ENCODE measurements at places on chromosomes 1 and 21.

GRCh38 chr1:109501644-109502363 is 7.7 kb downstream of the AMIGO1 start:
- no peak for DNase-seq

DNA sequence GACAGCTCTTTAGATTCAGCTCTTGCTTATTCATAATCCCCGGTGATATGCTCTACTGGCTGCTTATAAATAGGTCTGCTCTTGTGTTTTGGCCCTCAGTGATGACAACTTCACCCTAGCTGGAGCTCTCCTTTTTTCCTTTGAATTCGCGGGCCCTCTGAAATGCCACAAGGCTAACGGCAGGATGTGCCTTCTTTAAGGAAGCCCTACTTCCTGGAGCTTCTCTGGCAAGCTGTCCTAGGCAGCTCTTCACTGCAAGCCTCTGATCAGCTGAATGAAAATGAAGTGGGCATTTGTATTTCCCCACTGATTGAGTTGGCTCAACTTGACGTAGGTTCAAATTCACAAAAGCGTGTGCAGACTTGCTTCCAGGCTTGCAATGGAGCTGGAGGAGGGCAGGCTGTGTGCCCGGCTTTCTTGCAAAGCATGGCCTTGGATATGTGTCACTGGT is 22.2 kb downstream of the SGIP1 start:
- DNase-seq, result no peak

DNA sequence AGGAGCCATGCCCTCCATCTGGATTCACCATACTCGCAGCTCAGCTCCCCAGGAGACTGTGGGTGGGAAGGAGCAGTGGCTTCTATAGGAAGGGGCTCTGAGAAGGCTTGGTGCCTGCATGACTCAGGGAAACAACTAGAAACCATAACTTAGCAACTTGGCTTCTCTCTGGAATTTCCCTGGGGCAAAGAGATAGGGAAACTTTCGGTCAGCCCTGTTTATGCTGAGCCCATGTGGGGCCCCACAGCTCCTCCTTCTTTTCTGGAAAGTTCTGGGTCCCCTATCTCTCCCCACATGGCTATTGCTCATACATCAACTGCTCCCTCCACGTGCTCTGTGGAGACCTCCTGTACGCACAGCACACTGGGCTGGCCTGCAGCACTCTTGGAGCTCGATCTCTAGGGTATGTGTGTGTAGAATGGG is 39.3 kb downstream of the PLEKHA6 start:
- no peak for DNase-seq

DNA sequence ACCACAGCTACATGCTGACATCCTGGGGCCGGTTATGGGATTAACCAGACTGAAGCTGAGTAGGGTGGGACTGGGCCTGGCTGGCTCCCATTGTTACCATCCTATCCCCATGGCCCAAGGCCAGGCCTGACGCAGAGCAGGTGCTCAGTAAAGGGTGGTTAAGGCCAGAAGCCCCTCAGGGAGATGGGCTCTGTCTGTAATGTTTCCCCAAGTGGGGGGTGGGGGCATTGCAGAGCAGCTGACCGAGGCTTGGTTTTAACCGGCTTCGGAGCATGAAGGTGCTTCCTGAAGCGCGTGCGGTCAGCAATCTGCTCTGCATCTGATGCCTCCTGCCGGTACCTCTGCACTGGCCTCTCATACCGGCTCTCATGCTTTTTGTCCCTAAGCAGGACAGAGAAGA is 83.4 kb upstream of the ACTL8 start:
- no peak for DNase-seq

GRCh38 chr21:37432710-37433455 is 66.3 kb downstream of the DYRK1A start:
- no peak for DNase-seq

GRCh38 chr1:85630493-85630892 is 49.9 kb downstream of the CCN1 start:
- DNase-seq, result no peak

- no peak for DNase-seq
Measured at GRCh38 chr21:31666445-31667010, 7.0 kb downstream of the SOD1 start.

DNA sequence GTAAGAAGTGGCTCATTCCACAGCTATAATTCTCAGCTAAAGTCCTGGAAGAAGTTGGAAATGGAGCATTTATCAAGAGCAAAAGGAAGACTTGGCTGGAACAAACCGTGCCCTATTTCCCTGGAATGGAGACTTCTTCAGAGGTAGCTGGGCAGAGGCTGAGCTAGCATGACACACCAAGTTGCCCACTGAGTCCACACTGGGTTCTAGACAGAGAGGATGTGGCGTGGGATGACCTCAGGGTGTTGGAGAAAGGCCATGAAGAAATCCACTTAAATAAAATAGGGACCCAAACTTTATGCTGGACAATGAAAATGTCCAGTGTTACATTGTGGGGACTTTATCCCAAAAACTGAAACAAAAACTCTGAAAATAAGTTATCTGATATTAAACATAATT is 116.2 kb downstream of the KCNJ6 start:
- DNase-seq, result no peak

GRCh38 chr21:30962013-30962412 is 76.3 kb downstream of the KRTAP19-8 start:
- DNase-seq, result no peak

DNA sequence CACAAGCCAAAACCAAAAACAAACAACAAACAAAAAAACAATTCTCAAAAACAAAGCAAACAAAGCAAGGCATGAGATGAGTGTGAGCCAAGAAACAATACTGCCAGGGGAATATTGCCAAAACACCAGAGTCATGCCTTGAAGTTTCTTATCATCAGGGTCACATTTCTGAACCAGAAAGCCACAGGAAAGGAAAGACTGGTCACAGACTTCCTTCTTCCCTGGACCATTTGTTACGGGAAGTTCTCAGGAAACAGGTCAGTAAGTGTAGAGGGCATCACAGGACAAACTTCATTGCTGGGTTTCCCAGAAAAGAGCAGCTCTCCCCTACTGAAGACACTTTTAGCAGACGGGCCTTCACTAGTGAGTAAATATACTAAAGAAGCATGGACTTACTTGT is 191.2 kb downstream of the GABPA start:
- DNase-seq, result no peak

GRCh38 chr1:19439464-19440171 is 45.7 kb downstream of the CAPZB start:
- DNase-seq, result no peak
